NCI-H2081 treated with DMSO at 0.1 percent for 48 hours (cell line): ENCODE measurements at places on chromosomes 13 and 19.

DNA sequence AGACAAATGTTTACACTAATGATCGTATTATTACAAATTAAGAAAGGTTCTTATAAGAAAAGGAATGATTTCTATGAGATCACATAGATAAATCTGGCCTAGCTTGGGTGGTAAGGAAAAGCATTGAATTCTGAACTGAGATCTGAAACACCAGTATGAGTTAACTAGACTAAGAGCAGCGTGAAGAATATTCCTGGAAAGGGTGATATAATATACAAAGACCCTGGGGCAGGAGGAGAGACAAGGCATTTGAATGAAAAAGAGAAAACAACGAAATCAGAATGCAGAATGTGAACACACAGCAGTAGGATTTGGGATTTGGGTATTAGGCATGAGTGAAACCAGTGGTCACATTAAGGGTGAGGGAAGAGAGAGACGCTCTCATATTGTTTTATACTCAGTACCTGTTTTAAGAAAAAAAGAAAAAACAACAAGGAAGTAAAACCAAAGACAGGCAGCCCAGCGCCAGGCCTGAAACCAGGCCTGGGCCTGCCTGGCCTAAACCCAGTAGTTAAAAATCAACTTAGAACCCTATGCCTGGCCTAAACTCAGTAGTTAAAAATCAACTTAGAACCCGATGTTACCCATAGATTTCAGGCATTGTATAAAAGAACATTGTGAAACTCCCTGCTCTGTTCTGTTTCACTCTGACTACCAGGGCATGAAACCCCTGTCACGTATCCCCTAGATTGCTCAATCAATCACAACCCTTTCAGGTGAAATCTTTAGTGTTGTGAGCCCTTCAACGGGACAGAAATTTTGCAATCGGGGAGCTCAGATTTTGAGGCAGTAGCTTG is 287.1 kb downstream of the ITGBL1 start:
- no peak for DNase-seq

DNA sequence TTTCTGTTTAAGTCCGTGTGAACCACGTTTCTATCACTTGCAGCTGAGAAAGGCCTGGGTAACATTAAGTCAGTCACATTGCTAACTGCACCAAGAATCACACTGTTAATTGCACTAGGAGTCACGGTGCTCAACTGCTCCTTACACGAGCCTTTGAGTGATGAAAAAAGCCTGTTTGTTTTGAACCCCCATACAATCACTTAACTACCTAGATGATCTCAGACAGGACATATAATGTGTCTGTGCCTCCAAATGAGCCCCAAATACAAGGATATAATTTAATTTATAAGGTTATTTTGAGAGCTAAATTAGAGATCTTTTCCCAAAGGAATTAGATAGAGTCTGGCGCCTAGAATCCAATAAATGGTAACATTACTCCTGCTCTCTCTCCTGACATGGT is 84.1 kb downstream of the MIPEP start:
- DNase-seq: no peak

DNA sequence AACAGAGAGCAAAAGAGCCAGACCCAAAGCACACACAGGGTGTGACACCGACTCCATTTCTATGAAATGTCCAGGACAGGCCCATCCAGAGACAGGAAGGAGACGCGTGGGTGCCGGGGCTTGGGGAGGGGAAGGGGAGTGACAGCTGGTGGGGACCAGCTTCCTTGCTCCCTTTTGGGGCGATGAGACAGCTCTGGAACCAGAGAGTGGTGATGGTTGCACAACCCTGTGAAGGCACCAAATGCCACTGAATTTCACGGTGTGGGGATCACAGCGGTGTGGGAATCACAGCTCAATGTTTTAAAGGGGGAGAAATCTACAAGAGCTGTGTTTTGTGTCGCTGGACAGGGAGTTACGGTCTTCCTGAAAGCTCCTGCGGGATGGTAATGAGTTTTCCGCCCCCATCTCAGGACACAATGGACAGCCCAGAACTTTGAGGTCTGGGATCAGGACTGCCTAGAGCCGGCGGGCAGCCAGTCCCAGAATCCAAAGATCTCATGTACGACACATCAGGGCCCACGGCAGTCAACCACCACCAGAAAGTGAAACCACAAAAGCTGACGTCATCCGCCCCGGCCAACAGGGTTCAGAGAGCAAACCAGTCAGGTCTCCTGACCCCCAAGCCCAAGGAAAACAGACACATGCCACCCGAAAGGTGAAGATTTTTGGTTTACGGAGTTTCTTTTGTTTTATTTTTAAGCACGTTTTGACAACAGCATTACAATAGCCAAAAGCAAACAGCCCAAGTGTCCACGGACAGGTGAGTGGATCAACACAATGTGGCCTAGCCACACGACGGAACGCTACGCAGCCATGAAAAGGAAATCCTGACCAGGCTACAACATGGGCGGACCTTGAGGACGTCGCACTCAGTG is 7.3 kb downstream of the SGTA start:
- no peak for DNase-seq

- no peak for DNase-seq
Observed at GRCh38 chr19:49800771-49801170, 12.3 kb downstream of the FUZ start.

DNA sequence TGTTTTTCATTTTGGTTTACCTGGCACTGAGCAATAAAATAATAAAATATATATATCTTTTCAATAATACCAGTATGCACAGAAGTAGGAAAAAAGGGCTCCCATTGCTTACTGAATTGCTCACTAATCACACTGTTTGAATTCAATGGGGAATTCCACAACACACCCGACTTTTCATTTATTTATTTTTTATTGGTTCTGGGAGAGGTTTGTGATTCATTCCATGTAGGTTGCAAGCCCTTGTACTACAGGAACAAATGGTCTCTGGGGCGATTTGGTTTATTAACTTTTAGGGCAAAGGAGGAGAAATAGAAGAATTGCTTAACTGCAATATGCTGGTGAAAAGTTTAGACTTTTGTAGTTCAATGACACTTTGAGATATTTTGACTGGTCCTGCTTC is 207.4 kb downstream of the DCT start:
- no peak for DNase-seq

DNA sequence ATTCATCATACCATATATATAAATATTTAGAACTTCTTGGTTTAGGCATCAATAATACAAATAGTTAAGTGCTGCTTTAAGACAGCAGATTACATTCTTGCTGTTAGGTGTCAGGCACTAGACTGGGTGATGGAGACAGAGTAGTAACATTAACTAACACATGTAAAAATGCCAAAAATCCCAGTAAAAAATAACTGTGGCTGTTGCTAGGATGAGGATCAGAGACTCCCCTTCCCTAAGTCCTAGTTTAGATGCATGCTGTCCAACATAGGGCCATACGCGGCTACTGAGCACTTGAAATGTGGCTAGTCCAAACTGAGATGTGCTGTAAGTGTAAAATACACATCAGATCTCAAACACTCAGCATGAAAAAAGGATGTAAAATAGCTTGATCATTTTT is 94.7 kb downstream of the CDADC1 start:
- DNase-seq: no peak

- DNase-seq: no peak
Observed at GRCh38 chr13:43245374-43245964, 222.1 kb downstream of the DNAJC15 start.

GRCh38 chr19:51094696-51095279 is 12.1 kb upstream of the KLK14 start:
- no peak for DNase-seq

DNA sequence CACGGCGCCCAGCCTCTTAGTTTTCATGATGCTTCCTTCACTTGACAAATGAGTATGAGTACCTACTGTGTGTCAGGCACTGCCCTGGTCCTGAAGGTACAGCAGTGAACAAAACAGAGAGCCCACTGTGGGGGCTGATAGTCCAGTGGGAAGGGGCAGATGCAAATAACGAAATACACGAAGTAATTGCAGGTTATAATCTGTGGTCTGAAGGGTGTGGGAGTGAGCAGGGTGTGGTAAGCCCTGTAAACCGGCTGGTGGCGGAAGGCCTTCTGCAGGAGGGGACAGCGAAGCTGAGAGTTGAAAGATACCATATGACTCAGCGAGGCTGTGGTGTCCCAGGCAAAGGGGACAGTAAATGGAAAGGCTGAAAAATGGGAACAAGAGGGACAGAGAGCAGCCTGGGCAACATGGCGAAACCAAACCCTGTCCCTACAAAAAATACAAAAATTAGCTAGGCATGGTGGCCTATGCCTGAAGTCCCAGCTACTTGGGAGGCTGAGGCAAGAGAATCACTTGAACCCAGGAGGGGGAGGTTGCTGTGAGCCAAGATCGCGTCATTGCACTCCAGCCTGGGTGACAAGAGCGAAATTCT is 60.5 kb downstream of the MAP4K1 start:
- DNase-seq: no peak

DNA sequence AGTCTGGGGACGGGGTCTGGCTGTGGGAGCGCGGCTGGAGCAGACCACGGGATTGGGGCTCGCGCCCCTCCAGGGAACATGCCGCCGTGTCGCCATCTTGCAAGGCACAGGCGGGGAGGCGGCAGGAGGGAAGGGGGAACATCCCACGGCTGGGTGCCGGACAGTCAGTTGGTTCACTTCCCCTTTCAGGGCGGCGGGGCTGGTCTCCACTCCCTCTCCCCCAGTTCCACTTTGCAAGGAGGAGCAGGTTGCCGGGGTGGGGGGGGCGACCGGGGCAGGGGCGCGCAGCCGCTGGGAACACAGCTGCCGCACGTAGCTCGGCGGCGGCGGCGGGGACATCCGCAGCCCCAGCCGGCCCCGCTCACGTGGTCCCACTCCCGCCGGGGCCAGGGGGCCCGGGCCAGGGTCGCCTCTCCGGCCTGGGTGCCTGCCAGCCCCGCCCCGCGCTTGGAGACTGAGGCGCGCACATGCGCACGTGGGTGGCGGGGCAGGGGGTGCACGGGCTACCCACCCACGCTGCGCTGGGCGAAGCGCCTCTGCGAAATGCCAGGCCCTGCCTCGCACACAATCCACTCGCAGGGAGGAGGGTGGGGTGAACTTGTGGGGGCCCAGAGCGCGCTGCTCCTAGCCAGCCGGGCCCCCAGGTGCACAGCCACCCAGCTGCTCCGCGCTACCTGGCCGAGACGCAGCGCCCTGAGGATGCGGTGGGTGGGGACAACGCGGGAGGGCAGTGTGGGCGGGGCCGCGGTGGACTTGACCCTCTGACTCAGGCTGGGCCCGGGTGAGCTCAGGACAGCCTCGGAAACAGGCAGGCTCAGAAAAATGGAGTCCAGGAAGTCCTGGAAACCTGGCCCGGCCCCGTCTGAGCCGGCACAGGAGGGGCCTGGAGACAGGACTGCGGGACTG is 6.4 kb downstream of the KLF16 start:
- no peak for DNase-seq

GRCh38 chr13:32845952-32846950 is 170.0 kb upstream of the KL start:
- DNase-seq: no peak

- no peak for DNase-seq
Observed at GRCh38 chr13:35630551-35631275, 154.2 kb upstream of the MAB21L1 start.

DNA sequence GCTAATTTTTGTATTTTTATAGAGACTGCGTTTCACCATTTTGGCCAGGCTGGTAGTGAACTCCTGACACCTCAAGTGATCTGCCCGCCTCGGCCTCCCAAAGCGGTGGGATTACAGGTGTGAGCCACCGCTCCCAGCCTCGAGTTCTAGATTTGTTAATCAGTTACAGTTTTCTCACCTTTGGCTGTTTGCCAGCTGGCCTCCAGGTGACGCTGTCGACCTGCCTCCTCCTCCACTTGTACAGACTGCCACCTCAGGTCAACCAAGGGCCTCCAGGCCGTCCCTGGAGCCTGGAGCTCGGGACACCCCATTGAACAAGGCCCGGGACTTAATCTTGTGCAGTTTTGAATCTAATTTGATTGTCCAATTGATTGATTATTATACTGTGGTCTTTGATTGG is 45.5 kb downstream of the IER2 start:
- DNase-seq: no peak

DNA sequence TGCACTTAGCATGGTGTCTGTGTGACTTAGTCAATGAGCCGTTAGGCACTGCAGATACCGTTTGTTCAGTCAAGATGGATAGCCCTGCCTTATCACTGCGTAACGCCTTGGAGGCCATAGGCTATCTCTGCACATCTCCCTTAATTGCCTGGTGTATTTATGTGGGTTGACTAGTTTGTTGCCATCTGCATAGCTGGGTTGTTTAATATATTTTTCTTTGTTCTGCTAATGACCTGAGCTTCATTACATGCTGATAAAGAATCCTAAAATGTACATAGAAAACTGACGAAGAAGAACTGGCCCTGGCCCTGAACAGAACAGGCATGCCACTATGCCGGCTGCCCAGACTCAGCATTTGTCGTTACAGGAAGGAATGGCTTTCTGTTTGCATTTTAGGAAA is 297.8 kb downstream of the SHISA2 start:
- no peak for DNase-seq

DNA sequence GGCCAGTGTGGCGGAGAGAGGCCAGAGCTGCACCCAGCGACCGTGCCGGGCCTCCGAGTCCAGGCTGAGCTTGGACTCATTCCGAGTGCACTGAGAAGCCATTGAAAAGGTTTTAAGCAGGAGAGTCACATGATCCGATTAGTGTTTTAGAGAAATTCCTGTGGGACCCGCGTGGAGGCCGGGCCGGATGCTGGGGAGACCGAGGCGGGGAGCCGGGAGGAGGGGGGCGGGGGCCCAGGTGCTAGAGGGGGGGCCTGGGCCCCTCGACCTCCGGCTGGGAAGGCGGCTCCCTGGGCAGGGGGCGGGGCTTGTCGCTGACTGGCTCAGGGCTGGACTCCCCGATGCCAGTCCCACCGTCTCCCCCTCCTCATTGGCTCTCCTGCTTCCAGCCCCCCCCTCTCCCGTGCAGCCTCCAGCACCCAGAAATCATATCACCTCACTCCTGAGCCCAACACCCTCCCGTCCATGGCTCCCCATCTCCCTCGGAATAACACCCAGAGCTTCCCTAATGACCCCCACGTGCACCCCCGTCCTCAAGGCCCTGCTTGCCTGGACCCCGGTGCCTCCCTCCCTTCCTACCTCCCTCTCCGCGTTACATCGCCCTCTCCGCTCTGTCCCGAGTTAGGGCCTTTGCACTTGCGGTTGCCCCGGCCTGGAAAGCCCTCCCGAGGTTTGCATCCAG is 5.2 kb upstream of the ZNF579 start:
- DNase-seq: no peak

DNA sequence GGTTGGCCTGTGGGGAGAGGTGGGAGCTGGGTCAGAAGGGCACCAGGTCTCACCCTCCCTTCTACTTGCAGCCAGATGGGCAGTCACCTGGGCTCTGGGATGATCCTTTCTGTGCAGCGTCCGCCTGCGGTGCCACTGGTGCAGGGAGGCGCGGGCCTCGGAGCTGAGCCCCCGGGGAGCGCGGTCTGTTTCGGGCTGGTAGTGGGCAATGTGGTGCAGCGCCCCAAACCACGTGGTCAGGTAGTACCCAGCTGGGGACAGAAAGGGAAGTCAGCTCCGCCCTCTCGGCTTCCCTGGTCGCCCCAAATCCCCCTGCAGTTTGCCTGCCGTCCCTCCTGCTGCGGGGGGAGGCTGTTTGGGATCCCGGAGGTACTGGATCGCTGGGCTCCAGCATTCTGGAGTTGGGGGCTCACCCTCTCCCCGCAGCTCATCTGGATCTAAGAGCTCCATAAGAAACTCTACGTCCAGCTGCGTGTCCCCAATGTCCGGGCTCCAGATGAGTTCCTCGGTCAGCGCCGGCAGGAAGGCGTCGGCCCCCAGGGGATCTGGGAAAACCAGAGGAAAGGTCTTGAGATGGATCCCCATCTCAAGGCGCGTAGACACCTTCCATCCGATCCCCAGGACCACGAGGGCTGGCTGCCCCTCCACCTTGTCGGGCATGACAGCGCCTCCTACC is 8.8 kb downstream of the RINL start:
- DNase-seq: no peak

- no peak for DNase-seq
Observed at GRCh38 chr19:2064788-2065524, 13.9 kb upstream of the MKNK2 start.
